Left lung (tissue), 14 donors: ENCODE measurements at places on chromosomes 13 and 19. TPM values are rescaled to one million over a fixed set of nuclear protein-coding genes. Genes with fewer than 3 reads are reported as not detected.

Gene SIGLEC9
- 0.95 TPM for polyA plus RNA-seq

Gene NAPSA
- 27.3 TPM for polyA plus RNA-seq

Gene ZGLP1
- polyA plus RNA-seq, result 6.6 TPM

Gene GRIN3B
- 0.46 TPM for polyA plus RNA-seq

Gene KL
- 8.6 TPM for polyA plus RNA-seq

Gene HPN
- 44.7 TPM for polyA plus RNA-seq

Gene KLF2
- polyA plus RNA-seq, result 51.5 TPM

Gene INSR
- polyA plus RNA-seq, result 18.7 TPM

Gene PBX4
- polyA plus RNA-seq, result 18.0 TPM

Gene VSTM2B
- polyA plus RNA-seq, result not detected

Gene KIR2DL3
- not detected for polyA plus RNA-seq

Gene ZNF567
- polyA plus RNA-seq, result 10.9 TPM

Gene ZNF765
- polyA plus RNA-seq, result 12.5 TPM

Gene TEX101
- not detected for polyA plus RNA-seq

Gene PEAK3
- 0.10 TPM for polyA plus RNA-seq

Gene OXGR1
- polyA plus RNA-seq, result 0.23 TPM

Gene CACNA1A
- 5.4 TPM for polyA plus RNA-seq

Gene KIR2DL4
- polyA plus RNA-seq, result not detected

Gene SKA3
- 17.6 TPM for polyA plus RNA-seq

Gene SCEL
- polyA plus RNA-seq, result 0.22 TPM

Gene KLF1
- polyA plus RNA-seq, result 0.35 TPM

Gene ZNF302
- polyA plus RNA-seq, result 94.2 TPM

Gene SMIM44
- polyA plus RNA-seq, result not detected

Gene ENOX1
- polyA plus RNA-seq, result 6.8 TPM

Gene KIR3DL1
- 0.08 TPM for polyA plus RNA-seq

Gene RBM42
- polyA plus RNA-seq, result 64.7 TPM

Gene F10
- polyA plus RNA-seq, result 17.8 TPM
